ENCODE measurements at places on chromosomes 7 and 10.

- DNase-seq = no peak
Measured at GRCh38 chr7:115763347-115763746, 267.2 kb downstream of the TFEC start.

GRCh38 chr7:156494960-156495359 lies 145.6 kb upstream of the RNF32 start:
- DNase-seq = no peak

DNA sequence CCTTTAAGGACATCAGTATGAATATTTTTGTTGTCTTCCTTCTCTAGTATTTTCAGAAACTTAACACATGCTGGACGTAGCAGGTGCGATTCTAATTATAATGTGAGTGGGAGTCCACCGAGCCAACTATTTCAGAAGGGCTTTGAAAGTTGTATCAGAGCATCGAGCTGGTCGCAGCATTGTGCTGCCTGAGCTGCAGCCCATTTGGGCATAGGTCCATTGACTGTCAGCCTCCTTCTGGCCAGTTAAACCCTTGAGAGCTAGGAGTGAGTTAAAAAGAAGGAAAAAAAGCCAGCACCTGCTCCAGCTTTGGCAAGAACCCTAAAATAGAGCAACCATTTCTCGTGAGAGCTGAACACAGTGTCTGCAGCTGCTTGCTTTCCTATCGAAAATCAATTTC lies 47.8 kb downstream of the SLC35G1 start:
- DNase-seq = no peak

DNA sequence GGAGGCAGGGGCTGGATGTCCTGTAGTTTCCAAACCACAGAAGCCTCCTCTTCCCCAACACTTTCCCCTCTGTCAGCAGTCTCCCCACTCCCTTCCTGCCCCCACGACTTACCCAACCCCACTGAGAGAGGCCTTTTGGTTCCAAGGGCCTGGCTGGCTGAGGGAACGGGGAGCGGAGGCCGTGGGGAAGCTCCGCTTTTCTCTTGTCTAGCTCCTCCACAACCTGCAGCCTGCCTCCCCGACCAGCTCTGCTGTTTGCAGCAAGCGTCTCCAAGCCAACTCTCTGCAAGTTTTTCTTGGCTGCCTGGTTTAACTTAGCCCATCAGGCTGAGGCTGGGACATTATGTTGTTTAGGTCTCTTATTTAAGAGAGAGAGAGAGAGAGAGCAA lies 126.8 kb downstream of the NEURL1 start:
- no peak for DNase-seq

- DNase-seq = no peak
Measured at GRCh38 chr10:9898633-9899395, 1118.9 kb upstream of the CELF2 start.

GRCh38 chr7:50662041-50662694 lies 97.0 kb upstream of the DDC start:
- no peak for DNase-seq

DNA sequence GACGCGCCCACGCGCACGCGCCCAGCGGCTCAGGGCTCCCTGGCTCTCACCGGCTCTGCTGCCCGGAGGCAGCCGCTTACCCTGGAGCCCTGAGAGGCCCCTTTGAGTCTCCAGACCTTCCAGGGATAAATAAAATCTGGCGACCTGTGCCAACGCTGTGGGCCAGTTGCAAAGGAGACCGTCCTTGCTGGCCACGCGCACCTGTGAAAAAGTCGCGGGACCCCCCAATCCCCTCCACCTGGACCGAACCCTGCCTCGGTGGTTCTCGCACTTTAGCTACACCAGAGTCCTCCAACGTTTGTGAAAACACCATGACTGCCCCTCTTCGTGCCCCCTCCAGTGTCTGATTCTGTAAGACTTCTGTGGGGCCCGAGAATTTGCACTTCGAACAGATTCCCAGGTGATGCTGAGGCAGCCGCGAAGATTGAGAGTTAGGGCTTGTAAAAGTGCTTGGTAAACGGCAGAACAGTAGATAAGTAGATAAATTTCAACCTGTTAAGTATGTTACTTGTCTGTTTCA lies 102.4 kb upstream of the SVIL start:
- DNase-seq = no peak

- no peak for DNase-seq
Measured at GRCh38 chr7:44604941-44605340, 1.5 kb upstream of the OGDH start.

DNA sequence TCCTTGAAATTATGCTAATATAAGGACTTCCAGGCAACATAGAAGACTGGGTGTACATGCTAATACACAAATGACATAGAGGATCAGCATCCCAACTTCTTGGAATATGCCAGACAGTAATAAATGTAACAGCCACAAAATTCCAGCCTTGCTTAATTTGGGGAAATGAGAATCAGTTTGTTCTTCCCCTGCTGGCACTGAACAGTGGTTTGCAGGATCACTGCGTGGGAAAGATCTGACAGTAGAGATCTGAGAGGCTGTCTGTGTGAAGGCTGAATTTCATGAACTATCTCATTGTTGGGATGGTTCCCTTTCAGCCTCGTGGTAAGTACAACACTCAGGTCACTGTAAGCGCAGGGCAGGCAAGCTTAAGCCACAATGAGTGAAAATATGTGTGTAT lies 1078.0 kb downstream of the LRMDA start:
- no peak for DNase-seq

GRCh38 chr7:155308330-155309020 lies 10.8 kb downstream of the INSIG1 start:
- no peak for DNase-seq

- DNase-seq = no peak
Measured at GRCh38 chr7:67019562-67020390, 23.1 kb downstream of the TYW1 start.

- no peak for DNase-seq
Measured at GRCh38 chr10:125064681-125065492, 95.5 kb downstream of the CTBP2 start.

Measured in T follicular helper cell (primary cell).